ENCODE measurements at places on chromosomes 5 and 9.
A peak's percentile ranks its signal among the peaks of the same experiment; 100 is the strongest.

- no peak for DNase-seq
Observed at GRCh38 chr5:58335518-58335917, 124.4 kb downstream of the PLK2 start.

GRCh38 chr5:136315667-136316066 is 49.7 kb downstream of the TRPC7 start:
- no peak for DNase-seq

GRCh38 chr5:67752357-67752708 is 463.2 kb upstream of the PIK3R1 start:
- DNase-seq, result no peak

DNA sequence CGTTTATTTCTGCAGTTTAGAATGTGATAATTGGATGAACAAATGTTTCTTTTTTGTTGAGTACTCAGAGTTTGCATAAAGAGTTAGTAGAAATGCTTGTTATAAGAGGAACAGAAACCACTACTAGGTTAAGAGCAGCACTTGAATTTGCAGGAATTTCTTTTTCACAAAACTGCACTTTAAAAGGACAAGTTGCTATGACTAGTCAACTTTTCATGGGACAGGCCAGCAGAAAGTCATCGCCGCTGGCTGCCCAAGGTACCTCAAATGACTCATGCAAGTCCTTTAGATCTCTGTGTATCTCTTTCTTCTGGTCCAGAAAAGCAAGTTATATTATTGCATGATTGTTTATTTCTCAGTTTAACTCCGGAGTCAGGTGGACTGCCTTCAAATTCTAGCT is 97.3 kb upstream of the HMHB1 start:
- no peak for DNase-seq

DNA sequence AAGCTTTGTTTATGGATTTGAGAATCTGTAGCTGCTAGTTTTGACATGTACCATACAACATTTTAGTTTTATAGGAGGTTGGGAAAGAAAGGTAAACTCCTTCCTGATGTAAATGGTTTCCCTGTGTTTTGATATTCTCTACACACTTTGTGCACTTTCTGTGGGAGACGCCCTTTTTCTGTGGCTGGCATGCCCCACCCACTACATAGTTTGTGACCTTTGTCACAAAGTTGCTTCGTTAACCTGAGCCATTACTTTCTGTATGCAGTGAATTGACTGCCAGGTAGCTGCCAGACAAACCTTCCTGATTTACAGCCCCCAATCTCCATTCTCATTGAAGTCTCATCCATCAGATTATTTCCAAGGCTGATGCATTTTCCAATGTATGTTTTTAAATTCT is 90.6 kb downstream of the NLN start:
- DNase-seq, result no peak

- DNase-seq, result no peak
Observed at GRCh38 chr9:68966496-68966944, 47.4 kb downstream of the PRKACG start.

- no peak for DNase-seq
Observed at GRCh38 chr9:35294066-35294465, 132.3 kb downstream of the UNC13B start.

DNA sequence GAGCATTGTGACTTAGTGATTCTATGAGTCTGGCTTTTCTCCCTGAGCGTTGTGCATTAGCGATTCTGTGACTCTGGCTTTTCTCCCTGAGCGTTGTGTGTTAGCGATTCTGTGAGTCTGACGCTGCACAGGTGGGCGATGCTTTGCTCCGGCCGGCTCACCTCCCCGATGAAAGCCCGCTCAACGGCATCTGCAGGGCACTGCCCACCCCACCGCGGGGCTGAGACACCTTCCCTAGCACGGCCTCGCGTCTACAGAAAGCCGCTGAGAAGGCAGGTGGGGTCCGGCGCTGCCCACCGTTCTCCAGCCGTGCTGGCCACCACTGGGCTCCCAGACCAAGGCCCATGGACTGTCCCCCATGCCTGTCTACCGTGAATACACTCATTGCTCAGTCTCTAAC is 12.8 kb upstream of the SLC9A3 start:
- DNase-seq, result no peak

DNA sequence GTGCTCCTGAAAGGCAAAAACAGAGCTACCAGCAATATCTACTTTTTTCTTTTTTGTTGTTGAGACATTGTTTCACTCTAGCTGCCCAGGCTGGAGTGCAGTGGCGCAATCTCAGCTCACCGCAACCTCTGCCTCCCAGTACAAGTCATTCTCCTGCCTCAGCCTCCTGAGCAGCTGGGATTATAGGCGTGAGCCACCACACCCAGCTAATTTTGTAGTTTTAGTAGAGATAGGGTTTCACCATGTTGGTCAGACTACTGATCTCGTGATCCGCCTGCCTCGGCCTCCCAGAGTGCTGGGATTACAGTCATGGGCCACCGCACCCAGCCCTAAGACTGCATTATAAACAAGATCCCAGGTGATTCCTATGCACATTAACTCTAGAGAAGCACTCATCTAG is 17.0 kb downstream of the PLPP1 start:
- DNase-seq, result no peak

- no peak for DNase-seq
Observed at GRCh38 chr5:61496446-61496845, 164.4 kb downstream of the ZSWIM6 start.

DNA sequence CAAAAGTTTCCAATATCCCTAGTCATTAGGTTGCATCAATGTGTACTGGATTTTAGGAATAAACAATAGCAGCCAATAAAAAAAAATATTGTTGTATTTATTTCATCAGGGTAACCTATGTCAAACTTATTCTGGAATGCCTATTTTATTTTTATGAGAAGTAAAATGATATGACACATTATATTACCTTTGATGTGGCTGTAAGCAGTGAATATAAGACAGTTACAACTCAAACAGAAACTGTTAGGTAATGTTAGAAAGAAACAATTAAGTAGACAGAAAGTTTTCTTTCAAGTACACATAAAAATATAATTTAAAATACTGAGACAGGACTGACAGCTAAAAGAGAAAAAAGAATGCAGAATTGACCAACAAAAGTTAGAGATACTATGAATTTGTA is 65.5 kb downstream of the GNG10 start:
- DNase-seq, result no peak

DNA sequence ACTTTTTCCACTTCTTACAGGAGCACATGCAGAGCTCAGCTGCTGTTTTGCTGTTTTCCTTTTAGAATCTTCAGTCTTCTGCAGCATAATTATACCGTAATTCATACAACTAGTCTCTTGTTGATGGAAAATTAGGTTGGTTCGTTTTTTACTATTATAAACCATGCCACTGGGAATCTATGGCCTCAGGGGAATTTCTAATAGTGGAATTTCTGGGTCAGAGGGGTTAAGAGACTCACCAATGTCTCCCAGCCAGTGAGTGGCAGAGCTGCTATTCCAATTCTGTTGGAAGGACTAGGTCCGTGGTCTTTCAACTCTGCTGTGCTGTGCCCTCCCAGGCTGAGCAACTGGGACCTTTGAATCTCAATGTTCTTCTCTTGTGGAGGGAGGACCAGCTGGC is 282.5 kb downstream of the ZSWIM6 start:
- no peak for DNase-seq

DNA sequence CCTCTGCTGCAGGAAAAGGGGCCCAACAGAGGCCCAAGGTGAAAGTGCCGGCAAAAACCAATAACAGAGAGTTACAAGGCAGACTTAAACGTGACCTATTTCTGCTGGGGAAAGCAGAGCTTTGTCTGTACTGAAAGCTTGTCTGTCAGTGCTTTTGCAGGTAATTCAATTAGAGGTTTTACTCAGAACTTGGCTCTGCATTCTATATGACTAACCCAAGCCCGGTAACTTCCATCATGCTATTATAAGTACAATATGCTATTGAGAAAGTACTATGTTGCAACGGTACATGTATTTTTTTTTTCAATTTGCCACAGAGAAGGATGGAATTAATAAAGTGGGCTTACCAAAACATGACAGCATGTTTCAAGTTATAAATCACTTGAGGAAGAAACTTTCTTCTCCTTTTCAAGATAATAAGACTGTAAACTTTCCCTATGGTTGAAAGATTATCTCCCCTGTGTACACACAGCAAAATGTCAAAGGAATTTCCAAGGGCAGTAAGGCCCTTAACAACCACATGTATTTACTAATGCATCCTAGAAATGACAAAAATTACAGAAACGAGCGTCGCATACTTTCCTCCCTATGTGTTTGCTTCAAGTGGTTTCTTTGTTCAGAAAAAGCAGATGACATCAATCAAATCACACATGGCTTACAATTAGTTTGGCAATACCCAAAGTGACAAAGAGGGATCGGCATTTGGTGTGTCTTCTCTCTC is 282.4 kb downstream of the EFNA5 start:
- DNase-seq, result peak; percentile 69

- DNase-seq, result no peak
Observed at GRCh38 chr5:149284501-149284900, 12.8 kb downstream of the AFAP1L1 start.

- DNase-seq, result peak; percentile 19
Observed at GRCh38 chr9:101397746-101398067, 711 bp downstream of the MRPL50 start.

- no peak for DNase-seq
Observed at GRCh38 chr5:65820373-65820772, 98.4 kb downstream of the NLN start.

- DNase-seq, result no peak
Observed at GRCh38 chr5:136802383-136802782, 437.0 kb upstream of the TRPC7 start.

- no peak for DNase-seq
Observed at GRCh38 chr5:140035881-140036280, 7.2 kb downstream of the NRG2 start.

GRCh38 chr9:136204145-136204805 is 653 bp downstream of the LHX3 start:
- DNase-seq, result no peak

GRCh38 chr5:78855026-78855425 is 130.1 kb downstream of the ARSB start:
- DNase-seq, result peak; percentile 86

DNA sequence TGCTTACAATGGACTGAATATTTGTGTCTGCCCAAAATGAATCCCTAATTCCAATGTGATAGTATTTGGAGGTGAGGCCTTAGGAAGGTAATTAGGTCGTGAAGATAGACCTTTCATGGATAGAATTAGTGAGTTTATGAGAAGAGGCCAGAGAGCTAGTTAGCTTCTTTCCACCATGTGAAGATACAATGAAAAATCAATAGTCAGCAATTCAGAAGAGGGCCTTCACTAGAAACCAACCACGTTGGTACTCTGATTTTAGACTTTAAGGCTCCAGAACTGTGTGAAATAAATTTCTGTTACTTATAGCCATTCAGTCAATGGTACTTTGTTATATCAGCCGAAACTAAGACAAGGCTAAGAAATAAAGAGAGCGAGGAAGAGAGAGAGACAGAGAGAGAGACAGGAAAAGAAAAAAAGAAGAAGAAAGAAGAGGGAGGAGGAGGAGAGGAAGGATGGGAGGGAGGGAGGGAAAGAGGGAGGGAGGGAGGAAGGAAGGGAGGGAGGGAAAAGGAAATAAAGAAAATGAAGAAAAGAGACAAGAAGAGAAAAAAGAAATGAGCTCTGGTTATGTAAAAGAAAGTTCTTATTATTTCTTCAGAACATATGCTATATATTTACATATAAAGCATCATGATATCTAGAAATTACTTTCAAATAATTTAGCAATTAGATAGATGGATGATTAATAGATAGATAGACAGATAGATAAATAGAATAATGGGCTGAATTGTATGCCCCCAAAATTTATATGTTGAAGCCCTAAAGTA is 1725.3 kb downstream of the EFNA5 start:
- DNase-seq, result no peak

- no peak for DNase-seq
Observed at GRCh38 chr5:81265101-81265500, 32.0 kb downstream of the CKMT2 start.

DNA sequence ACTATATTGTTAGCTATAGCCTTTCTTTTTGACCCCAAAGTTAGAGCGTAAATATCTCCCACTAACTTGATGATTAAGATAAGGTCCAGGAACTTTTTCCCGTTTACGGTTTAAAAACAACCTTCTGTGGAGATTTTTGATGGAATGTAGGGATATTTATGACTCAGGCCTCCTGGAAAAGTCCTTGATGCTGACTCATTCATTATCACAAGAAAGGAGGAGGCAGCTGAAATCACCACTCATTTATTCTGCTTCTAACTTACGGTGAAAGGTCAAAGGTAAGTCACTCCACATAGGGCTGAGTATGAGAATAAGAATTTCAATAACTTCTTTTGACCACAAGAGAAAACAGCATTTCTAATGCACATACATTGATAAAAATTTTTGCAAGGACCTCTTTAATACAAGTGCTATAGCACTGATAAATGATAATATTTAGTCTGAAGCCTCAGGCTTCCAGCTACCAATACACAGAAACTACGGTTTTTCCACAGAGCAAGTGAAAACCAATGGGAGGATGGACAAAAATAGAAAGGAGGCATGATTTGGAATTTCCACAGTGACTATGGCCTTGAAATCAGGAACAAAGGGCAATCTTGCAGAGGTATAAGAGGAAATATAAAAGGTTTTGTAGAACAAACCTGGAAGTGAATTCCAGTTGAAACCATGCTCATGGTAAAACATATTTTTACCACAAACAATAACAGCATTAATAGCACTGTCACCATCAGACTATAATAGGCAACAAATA is 146.5 kb downstream of the PPP2R2B start:
- DNase-seq, result peak; percentile 79

DNA sequence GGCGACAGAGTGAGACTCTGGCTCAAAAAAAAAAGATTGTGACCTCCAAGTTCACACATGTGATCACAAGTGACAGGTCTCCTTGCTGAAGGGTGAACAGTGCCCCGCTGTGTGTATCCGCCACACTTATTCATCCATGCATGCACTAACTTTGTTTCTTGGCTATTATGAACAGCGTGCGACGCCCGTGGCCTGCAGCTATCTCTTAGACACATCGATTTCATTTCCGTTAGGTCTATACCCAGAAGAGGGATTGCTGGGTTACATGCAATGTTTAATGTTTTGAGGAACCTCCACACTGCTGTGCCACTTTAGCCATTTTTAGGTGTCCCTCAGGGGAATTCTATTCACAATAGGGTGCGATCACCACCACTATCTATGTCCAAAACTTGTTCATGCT is 12.1 kb upstream of the EGFL7 start:
- DNase-seq, result no peak

DNA sequence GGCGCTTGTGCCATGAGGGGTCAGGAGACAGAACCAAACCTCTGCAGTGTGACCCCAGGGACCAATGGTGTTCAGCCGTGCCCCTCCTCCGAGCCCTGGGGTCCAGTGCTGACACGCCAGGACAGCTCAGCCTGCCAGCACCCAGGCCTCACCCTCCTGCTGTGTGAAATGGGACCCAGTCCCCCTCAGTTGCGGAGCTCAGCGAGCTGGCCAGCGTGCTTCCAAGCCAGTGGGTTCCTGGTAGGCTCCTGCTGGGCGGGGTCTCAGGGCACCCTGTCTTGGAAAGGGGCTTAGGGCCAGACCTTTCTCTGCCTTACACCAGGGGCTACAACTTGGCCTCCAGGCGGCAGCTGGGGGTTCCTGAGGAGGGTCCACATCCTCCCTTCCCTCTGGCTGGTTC is 4.4 kb downstream of the RNF44 start:
- DNase-seq, result no peak

DNA sequence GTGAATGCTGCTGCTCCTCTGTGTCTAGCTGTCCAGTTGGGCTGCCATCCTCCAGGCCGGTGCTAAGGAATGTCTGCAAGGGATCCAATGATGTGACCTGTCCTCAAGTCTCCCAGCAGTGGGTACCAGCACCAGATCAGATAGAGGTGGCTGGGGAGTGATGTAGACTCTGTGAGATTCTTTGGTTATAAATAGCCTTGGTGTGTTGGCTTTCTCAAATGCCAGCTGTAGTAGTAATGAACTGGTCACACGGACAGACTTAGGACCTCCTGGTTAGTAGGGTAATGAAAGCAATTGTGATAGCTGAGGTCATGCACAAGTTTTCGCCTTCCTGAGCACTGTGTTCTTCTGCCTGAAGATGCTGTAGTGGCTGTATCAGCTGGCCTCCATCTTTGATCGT is 29.9 kb upstream of the RANBP6 start:
- no peak for DNase-seq

All from foreskin keratinocyte (primary cell).